ENCODE measurements at places on chromosomes 7 and 10.

GRCh38 chr10:60155099-60155877, 234.4 kb downstream of the ANK3 start:
- DNase-seq: no peak

- no peak for DNase-seq
These were observed 150.4 kb upstream of the LANCL2 start for GRCh38 chr7:55214707-55215106.

DNA sequence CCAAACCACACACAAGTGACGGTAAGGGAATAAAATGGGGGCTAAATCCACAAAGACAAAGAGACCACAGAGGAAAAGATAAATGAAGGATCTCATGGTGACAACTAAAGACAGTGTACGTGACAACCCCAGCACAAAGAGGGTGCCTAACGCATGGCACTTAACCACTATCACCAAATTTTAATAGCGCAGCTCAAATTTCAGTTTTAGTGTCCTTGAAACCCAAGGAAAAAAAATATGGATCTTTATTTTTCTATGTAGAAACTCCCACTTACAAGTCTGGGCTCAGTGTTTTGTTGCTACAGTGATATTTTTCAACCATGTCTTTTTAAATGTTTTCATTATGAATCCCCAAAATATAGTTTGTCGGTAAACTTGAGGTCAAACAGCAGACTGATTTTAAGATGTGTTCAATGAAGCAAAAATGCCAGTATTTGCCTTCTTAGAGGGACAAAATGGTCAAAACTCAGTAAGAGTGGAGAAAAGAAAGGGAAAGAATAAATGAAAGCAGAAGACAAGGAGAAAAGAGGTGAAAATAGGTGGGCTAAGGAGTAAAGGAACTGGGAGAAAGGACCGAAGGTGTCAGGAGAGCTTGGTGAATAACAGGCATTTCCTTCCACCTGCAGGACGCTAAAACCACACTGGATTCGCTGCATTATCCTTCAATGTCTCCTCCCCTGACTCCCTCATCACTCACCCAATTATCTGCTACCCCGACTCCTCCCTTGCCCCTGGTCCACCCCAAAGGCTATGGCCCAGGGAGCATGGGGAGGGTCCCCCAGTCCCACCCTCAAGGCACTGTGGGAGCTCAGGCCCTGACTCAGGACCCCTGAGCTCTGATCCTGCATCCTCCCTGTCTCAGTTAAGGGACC, 3.5 kb downstream of the ASB13 start:
- no peak for DNase-seq

DNA sequence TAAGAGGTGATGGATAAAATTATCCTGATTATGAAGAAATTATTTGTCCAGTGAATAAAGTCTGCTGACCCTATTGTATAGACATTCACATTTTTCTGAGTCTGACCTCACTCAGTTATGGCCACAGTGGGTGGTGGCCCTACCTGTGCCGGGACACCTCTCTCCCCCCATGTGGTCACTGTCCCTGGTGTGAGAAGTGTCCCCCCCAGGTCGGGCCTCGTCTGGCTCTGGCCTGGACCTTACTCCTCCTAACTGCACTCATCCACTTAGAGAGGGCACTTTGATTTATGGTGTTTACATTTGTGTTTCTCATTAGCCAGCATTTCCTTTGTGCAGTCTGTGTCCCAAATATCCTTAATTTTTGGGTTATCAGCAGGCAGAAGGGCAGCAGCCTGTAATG, 59.6 kb upstream of the ZNF32 start:
- no peak for DNase-seq

DNA sequence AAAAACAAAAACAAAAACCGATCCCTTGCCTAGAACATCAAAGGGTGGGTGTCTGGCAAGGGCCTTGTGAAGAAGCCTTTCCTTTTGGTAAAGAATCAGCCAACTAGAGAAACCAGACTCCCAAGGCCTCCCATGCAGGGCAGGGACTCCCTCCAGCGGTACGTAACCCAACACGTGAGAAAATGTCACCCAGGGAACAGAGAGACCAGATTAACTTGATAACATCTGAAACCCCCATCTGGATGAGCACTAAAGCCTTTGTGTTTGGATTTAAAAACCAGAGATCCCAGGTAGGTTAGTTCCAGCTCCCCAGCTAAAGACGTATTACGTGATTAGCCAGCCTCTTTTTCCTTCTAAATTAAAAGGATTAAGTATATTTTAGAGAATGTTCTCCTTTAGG, 3.0 kb upstream of the HABP2 start:
- no peak for DNase-seq

DNA sequence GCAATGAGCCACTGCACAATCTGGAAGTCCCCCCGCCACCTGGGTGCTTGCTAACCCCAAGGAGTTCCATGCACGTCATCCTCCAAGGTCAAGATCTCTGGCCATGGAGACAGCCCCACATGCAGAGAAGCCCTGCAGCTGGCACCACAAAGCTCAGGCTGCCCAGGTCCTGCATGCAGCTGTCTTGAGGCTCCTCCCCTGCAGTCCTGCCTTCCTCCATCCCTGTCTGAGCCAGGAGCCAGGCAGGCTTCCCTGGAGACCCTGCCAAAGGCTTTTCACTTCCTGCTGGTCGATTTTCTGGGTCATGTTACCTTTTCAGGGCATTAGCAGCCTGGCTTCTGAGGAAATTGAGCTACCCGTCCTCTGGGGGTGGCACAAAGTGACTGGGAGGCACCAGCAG, 12.5 kb upstream of the TMEM72 start:
- no peak for DNase-seq

DNA sequence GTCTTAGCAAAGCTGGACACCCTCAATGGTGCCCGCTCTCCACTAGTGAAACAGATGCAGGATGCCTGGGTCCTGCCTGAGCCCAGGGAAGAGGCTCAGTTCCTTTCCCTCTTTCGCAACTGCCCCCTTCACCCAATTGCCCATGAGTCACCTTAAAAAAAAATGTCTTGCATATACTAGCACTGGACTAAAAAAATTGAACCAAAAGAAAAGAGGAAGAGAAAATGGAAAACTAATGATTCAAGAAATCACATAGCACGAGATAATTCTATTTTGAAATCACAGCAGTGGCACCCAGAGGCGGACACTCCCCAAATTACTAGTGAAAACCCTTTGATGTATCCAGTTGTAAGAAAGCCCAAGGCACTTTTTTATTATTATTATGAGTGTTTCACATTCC, 972.5 kb downstream of the LRMDA start:
- no peak for DNase-seq

DNA sequence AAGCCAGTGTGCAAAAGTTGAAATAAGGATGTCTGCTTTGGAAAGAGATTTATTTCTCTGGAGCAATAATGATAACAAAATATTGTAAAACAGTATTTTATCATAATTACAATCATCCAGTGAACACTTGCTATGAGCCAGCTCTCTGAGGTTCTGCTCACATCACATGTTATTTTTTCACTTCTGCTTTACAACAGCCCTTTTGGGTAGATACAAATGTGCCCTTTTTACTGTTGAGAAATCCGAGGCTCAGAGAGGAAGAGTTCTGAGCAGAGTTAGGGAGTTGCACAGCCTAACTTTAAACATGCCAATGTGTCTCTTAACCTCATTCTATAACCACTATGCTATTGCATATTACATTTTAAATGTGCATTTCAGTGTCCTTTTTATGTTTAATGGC, 232.6 kb upstream of the CDC14C start:
- no peak for DNase-seq

GRCh38 chr7:92669616-92670165, 79.5 kb upstream of the FAM133B start:
- no peak for DNase-seq

- no peak for DNase-seq
These were observed 110.0 kb upstream of the C7orf33 start for GRCh38 chr7:148480479-148481146.

DNA sequence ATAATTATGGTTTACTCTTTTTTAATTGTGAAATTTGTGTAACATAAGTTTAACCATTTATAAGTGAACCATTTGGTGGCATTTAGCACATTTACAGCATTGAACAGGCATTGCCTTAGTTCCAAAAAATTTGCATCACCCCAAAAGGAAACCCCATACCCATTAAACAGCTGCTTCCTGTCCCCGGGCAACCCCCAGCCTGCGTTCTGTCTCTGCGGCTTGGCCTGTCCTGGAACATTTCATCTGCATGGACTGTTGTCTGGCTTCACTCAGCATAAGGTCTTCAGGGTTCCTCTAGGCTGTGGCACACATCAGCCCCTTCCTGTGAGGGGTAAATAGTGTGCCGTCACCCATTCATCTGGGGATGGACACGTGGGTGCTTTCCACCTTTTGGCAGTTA, 6.9 kb downstream of the RET start:
- DNase-seq: no peak

GRCh38 chr10:131726967-131727366, 173.8 kb upstream of the PPP2R2D start:
- DNase-seq: no peak

GRCh38 chr7:110522761-110523200, 568.1 kb upstream of the LRRN3 start:
- no peak for DNase-seq

DNA sequence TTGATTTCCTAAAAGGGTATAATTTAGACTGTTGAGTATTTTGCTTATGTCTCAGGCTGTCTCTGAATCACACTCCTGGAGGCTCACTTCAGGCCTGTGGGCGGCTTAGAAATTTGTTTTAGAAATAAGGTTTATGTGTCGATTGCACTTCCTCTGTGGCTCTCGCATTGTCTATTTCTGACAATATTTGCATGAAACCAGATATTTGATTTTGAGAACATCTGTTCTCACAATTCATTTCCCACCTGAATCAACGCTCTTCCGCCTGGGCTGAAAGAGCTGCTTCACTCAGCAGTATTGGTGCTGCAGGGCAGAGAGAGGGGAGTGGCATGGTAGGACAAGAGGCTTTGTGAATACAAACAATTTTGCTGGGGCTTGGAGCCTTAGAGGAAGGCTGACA, 262.0 kb downstream of the ADRA2A start:
- no peak for DNase-seq
